ENCODE measurements at places on chromosomes 6 and 20.
A peak's percentile ranks its signal among the peaks of the same experiment; 100 is the strongest.

GRCh38 chr20:10637031-10637559, 36.7 kb downstream of the JAG1 start:
- no peak for DNase-seq

DNA sequence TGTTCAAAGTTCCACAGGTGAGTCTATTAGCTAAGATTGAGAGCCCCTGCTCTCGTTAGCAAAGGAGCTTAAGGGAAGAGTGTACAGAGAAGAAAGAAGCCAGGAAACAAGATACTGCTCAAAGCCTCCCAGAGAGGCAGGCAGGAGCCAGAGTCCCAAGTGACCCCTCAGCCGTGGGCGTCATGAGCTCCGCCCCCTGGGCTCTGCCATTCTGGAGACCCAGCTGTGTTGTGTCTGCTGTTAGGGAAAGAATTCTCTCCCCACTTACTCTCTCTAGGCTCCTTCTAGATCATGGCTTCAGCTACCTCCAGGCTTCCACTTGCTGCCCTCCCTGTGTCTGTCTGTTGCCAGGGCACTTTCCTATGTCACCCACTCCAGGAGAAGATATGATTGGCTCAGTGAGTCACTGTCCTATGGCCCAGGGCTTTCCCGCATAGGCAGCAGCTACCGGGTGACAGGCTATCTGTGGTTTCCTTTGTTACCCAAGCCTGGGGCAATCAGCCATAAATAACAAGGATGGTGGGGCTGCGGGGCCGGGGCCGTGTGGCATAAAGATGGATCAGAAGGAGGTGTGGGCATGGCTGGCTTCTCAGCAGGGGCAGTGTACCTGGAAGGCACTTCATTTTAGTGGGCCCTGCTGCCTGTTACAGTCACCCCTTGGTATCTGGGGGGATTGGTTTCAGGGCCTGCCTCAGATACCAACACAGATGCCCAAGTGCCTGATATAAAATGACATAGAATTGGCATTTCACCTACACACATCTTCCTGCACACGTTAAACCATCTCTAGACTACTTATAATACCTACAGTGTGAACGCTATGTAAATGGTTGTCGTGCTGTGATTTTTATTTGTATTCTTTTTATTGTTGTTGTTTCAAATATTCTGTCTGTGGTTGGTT, 118.9 kb downstream of the ARMC2 start:
- DNase-seq: no peak

GRCh38 chr6:57198926-57199636, 23.0 kb downstream of the RAB23 start:
- no peak for DNase-seq

- no peak for DNase-seq
Observed at GRCh38 chr6:21321531-21321930, 272.0 kb upstream of the SOX4 start.

DNA sequence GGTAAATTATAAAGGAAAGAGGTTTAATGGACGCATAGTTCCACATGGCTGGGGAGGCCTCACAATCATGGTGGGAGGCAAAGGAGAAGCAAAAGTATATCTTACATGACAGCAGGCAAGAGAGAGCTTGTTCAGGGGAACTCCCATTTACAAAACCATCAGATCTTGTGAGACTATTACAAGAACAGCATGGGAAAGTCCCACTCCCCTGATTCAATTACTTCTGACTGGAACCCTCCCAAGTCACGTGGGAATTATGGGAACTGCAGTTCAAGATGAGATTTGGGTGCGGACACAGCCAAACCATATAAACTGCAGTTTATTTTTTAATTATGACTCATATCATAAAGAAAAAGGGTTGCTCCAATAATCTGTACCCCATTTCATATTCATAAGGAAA, 22.3 kb upstream of the HLA-DQA2 start:
- DNase-seq: no peak

DNA sequence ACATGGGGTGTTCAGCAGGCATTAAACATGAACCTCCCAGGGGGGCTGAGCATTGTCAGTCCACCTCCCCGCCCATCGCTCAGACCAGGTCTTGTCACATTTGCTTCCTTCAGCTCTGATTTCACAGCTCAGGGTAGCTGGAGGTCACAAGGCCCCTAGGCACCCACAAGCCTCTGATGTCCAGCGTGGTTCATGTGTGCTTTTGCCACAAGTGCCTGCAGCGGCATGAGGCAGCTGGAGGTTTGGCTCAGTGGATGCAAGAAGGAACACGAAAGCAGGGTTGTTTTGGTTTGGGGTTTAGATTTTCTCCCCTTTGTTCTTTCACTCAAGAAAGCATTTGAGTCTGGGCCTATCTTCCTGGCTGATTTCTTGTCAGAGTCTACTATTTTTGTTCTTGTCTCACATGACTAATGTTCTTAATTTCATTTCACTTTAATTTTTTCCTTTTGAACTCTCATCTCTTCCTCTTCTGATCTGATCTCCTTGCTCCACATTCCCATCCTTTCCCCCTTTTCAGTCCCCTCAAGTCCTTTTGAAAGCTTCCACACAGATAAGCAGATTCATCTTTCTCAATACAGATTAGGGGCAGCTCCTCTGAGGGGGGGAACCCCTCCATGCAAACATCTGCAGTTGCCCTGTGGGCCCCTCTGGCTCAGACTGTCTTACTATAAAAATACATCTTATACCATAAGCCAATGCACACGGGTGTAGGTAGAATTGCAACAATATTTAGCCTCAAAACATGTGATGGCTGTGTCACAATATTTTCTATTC, 68.1 kb upstream of the CEP85L start:
- DNase-seq: no peak

DNA sequence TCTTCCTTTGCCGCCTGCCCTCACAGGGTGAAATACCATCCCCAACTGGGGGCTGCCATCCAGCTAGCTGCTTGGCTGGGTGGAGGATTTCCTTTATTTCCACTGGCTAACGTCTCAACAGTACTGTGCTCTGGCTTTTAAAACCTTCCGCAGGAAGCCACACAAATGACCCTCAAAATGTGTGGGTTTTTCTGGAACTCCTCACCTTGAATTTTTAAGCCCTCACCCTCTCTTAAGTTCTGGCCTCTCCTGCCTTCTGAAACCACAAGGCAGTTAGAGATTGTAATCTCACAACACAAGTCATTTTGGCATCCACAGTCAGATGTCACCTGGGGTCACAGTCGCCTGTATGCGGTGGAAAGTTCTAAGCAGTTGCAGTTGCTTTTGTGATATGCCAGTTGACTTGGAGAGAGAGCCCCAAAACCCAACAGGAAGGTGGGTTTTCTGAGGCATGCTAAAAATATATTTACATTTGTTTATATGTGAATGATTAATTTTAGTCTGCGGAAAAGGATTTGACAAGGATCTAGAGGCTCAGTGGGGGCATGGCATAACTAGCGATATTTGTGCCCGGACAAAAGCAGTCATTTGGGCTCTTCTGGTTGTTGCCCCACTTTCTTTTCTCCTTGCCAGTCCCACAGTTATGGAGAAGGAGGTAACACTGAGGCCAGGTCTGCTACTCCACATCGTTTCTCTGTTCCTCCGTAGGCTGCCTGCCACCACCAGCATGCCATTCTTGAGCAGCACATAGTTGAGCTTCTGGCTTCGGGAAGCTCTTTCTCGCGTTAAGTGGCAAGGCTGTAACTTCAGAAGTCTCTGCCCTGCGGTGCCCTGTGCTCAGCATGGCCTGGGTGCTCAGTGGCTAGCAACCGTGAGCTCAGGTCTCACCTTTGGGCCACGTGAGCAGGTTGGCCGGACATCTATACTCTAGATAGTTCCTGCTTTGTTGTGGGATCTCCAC, 335.3 kb downstream of the CD83 start:
- DNase-seq: no peak

- no peak for DNase-seq
Observed at GRCh38 chr20:62360854-62361798, 6.0 kb downstream of the LAMA5 start.

GRCh38 chr20:49346682-49347081, 68.8 kb upstream of the ZNFX1 start:
- DNase-seq: no peak

GRCh38 chr6:63805345-63805744, 169.7 kb downstream of the PHF3 start:
- no peak for DNase-seq

- no peak for DNase-seq
Observed at GRCh38 chr6:157108923-157109322, 214.4 kb downstream of the TMEM242 start.

DNA sequence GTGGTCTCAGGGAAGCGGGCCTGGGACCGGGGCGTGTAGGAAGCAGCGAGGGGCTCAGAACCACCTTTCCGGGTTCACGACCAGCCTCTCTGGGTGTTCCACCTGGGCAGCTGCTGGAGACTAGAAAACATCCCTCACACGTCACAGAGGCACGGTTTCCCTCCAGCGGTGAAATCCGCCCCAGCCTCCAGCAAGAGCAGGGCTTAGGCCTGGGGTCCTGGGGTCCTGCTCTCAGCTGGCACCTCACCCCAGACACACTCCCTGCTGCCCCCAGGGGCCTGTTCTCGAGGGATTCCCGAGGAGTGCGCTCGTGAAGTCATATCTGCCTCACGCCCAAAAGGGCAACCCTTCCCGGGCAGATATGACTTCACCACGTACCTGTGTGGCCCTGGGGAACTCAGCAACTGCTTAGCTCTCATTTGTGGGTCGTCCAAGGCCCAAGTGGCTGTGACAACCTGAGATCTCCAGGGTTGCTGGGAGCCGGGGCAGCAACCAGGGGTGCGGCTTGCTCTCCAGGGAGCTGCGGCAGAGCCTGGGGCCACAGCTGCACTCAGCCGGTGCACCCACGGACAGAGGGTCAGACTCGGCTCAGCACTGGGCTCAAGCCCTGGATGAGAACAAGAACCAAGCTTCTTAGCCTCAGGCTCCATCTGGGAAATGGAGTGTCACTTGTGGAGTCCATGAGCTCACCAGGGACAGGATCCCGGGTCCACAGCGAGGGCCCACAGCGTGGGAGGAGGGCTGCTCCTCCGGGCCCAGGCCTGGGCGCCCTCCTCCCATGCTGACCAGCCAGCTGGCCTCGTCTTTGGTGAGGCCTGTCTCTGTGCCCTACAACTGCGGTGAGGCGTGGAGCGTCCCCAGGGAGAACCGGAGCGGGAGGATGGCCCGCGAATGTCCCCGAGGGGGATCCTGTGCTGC, 661 bp downstream of the FNDC11 start:
- no peak for DNase-seq

DNA sequence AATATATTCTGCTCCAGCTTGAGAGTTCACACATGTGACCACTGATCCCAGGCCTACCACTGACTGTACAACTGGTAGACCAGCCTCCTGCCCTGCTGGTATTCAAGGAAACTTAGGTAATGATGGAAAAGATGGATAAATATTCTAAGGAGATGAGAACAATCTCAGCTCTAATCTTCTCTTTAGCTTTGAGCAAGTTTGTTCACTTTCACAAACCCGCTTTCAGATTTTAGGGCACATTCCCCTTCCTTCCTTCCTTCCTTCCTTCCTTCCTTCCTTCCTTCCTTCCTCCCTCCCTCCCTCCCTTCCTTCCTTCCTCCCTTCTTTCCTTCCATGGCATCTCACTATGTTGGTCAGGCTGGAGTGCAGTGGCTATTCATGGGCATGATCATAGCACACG, 88.2 kb upstream of the PHACTR1 start:
- no peak for DNase-seq

DNA sequence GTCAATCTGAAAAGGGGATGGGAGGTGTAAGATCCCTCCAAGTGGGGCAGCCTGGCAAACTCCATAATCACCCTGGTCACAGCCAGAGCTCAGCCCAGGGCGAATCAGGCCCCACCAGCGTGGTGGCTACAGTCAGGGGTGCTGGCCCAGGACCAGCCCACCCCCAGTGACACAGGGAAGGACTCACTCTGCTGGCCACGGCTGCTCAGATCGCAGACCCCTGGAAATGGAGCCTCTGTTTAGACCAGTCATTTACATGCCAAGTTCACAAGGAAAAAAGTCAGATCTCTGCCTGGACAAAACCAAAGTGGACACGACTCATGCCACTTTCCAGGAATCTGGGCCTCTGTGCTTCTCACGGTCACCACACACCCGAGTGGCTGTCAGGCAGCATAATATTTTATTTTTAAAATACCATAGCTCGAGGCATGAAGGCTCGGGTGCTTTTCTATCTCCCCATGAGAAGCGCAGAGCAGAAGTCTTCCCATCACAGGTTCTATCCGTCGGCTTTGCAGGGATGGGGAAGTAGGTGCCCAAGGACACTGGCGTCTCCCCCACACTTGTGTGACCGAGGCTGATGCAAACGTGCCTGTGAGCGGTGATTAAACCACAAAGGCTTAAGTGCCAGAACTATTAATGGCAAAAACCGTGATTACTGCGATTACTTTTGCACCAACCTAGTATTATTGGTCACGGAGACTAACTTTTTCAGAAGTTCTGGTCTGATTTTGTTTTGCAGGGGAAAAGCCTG, 13.0 kb downstream of the PXDC1 start:
- DNase-seq: no peak

- no peak for DNase-seq
Observed at GRCh38 chr6:16741112-16742016, 19.9 kb downstream of the ATXN1 start.

GRCh38 chr6:38671885-38672467, 31.0 kb downstream of the GLO1 start:
- peak; percentile 34 for DNase-seq

DNA sequence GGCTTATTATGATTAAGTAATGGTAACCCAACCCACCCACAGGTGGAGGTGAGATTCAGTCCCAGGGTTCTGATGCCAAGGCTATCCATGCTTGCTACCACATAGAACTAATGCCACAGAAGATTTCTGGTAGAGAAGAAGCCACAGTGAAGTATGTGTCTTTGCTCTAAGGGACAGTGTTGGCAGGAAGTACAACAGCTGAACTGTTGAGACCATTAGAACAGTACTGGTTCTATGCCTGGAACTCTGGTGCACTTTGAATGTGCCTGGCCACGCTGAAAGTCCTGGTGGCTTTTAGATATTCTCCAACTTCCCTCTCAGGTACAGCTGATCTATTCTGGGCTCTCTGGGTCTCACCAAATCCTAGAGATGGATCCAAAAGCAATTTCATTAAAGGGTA, 7.8 kb downstream of the STX7 start:
- DNase-seq: no peak

DNA sequence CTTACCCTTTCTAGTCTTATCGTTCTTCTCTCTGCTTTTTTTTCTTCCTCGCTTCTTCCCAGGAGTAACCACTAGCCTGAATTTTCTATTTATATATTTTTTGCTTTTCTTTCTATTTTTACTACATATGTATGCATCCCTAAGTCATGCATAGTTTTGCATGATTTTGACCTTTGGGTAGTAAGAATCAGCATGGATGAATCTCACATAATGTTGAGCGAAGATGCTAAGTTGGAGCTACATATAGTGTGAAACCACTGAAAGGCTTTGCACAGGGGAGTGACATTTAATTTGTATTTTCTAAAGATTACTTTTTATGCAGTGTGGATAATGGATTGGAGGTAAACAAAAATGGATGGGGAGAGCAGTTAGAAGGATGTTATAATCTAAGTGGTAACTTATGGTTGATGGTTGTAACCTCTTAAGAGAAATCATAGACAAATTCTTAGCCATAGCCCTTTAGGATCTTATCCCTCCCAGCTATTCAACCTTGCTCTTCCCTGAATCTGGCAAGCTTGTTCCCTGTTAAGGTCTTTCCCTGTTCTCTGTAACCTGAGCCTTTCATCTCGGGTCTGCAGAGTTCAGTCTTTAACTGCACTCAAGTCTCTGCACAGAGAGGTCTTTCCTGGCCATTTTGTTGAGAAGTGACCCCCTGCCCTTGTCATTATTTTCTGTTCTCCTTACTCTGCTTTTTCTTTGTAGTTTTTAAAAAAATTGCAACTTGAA, 18.0 kb downstream of the PEX7 start:
- DNase-seq: no peak
